ENCODE measurements at places on chromosomes 5 and 9.

DNA sequence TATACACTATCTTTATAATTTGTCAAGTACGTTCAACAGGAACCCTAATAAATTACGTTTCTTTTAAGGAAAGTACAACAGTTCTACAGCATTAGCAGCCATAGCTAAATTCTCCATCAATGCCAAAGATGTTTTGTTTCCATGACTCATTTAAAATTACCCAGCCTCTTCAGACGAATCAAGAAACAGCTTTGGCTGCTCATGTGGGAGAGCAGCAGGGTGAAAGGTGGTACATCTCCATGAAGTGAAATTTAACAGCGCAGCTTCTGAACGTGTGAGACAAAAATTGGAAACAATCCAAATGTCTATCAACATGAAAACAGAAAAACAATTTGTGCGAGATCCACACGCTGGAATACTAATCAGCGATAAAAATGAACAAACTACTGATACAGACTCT lies 327.3 kb upstream of the CDH6 start:
- no peak for DNase-seq

DNA sequence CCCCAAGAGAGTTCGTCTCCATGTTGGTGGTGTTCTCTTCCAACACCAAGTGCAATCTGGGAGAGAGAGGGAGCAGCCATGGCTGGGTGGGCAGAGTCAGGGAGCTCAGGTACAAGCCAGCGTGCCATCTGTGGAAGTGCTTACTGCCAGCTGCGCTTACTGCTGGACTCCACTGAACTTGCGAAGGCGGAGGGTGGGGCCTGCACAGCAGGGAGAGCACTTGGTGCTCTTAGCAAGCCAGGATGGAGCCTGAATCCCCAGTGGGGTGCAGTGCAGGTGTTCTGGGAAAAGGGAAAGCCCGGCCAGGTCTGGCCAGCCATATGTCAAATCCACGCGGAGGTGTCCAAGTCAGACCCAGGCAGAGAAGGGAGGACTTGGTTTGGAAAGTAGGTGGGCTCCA lies 142.0 kb downstream of the FANCC start:
- no peak for DNase-seq

DNA sequence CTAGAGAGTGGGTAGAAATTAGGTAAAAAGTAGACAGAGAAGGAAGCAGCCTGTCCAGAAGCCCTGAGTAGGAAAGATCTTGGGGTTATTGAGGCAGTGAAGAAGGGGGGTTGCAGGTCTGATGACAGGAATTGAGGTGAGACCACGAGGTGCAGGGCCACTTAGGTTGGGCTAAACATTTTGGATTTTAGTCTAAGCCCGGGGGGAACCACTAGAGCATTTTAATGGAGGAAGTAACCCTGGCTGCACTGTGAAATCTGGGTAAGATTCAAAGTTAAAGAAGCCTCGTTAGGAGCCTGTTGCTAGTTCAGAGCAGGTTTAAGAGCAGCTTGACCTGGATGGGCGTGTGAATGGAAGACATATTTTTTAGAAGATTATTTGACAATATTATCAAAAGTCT lies 38.3 kb downstream of the MAP3K1 start:
- DNase-seq, result no peak

DNA sequence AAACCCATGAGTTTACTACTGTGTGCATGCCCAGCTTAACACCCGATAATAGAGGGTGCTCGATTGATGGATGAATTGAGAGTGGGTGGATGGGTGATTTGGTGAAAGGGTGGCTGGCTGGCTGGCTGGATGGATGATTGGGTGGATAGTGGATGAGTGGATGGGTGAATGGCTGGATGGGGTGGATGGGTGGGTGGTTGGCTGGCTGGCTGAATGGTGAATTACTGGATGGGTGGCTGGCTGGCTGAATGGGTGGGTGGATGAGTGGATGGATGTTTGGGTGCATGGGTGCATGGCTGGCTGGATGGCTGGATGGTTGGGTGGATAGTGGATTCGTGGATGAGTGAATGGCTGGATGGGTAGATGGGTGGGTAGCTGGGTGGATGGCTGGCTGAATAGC lies 201.1 kb downstream of the IRX1 start:
- no peak for DNase-seq

DNA sequence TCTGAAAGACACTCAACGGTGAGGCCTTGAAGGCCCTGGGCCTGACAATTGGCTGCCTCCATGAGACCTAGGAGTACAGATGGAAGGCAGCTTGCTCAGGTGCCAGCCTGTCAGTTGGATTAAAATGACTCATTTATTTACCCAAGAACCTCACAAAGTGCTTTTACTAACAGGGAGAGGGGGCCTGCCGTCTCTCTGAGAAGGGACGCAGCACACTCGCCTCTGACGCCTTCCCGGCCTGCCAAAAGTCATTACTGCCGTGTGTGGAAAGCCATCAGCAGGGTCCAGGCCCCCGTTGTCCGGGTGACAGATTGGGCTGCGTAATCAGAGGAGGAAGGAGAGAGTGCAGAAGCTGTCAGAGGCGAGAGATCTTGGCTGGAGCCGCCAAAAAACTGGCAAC lies 32.4 kb downstream of the DDX31 start:
- DNase-seq, result no peak

DNA sequence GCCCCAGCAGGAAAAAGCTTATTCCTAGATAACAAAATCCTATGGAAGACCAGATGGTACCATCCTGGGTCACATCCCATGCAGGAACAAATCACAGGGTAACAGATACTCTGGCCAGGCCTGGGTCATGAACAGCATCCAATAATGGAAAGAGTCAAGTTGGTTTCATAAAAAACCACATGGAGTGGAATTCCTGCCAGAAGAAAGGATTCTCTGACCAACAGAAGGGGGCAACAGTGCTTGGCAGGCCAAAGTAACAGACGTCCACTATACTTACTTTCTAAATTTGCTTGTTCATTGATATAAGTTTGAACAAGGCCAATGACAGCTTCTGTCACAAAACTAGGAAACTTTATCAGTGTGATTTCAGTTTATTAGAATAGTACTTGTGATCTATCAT lies 273.5 kb downstream of the ARRDC3 start:
- DNase-seq, result no peak

DNA sequence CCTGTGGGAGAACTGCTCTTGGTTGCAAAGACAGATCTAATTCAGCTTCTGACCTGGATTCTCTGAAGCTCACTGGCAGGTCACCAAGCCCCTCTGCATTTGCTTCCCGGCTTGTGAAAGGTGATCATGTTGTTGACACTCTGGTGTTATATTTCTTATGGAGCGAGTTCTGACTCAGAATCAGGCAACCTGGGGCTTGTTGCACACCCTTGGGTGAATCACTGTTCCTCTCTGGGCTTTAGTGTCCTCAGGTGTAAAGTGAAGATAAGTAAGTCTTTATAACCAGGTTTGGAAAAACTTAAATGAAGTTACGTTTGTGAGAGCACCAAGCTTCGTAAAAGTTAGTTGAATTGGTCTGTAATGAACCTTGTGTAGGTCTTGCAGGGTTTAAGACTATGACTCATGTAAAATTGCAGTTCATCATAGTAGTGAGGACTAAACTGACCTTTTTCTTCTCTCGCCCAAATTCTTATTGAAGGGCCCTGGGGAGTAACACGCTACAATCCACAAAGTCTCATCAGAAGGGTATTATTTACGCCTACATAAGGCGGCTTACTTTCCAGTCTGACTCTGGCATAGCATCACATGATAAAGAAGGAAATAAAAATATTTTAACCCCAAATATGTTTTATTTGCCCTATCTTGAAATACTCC lies 218.6 kb downstream of the TMEM38B start:
- no peak for DNase-seq

GRCh38 chr9:137379761-137380161 lies 43.2 kb downstream of the EXD3 start:
- no peak for DNase-seq

DNA sequence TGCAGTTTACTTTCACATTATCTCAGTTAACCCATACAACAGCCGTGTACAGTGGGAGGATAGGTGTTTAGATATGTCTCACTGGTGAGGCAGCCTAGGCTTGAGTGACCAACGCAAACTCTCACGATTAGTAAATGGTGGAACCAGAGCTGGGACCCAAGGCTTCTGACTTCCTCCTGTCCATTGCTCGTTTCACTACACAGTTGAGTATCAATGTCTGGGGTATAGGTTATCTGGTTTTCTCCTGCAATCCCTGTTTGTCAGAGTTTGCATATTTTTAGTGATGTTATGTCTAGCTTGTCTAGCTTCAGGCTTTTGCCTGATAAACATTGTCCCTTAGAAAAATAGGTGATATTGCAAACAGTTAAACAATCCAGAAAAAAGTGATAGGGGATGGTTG lies 62.6 kb downstream of the NUP214 start:
- DNase-seq, result no peak

DNA sequence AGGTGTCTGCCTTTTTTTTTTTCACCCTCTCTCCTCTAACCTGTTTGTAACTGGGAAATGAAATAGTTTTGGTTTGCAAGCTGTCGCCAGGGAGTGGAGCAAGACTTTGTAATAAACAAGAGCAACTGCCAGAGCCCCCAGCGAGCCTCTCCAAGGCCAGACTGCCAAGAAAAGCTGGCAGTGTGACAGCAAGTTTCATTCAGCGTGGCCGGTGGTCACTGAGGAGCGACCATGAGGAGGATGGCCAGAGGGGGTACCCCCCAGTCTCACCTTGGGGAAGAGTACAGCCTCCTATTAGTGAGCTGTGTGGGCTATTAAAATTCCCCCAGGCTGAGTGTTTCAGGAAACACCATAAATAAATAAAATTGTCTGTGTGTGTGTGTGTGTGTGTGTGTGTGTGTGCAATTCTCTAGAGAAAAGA lies 49.9 kb downstream of the ZFAND5 start:
- no peak for DNase-seq

DNA sequence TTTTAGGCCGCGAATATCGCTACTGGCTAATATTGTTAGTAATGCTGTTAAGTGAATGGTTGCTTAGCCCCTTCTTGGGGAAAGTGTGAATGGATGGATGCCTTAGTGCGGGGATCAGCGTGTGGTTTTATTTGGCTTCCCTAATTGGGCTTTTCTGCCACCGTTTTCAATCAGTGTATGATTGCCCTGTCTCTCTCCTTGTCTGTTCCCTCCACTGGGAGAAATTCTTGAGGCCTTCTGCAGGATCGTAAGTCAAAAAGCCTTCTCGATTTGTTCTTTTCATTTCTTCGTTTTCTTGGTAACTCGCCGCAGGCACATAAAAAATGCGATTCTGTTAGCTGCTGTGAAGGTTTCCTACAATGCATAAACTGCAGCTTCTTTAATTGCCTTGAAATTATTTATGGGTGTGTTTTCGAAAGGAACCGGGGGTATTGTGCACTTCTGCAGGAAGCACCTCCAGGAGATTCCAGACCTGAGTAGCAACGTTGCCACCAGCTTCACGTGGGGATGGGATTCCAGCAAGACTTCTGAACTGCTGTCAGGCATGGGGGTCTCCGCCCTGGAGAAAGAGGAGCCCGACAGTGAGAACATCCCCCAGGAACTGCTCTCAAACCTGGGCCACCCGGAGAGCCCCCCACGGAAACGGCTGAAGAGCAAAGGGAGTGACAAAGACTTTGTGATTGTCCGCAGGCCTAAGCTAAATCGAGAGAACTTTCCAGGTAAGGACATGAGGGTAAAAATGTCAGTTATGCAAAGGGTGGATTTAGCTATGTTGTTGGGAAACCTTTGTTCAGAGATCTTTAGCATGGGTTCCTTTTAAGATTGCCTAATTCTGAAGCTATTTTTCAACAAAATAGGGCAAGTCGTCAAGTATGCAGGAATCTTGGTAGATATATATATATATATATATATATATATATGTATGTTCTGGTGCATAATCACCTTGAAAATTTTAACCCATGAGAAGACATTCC lies 700 bp downstream of the SKP2 start:
- no peak for DNase-seq

- DNase-seq, result peak; percentile 57
Measured at GRCh38 chr5:179806250-179807048, at the start of gene MGAT4B. Gene MGAT4B (minus strand): TSS chr5:179806866. CDS start chr5:179806583, 283 bp downstream.

GRCh38 chr5:172749881-172750633 lies 20.9 kb downstream of the DUSP1 start:
- no peak for DNase-seq

DNA sequence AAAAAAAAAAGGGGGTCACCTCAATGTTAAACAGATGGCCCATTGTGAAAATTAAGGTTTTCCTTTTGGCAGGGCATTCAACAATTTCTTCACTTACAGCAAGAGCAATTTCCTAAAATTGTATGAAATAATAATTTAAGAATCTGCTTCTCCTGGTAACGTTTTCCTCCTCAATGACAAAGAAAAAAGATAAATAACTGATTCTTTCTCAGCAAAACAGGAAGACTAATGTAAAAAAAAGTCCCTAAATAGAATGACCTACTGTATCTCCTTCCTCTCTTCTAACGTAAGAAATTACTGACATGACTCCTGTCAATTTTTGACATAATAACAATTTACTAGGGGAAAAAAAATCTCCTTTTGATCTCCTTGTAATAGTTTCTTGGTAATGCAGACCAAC lies 25.5 kb downstream of the ABHD17B start:
- DNase-seq, result no peak

- no peak for DNase-seq
Measured at GRCh38 chr5:5313101-5313635, 109.3 kb upstream of the ICE1 start.

- DNase-seq, result peak; percentile 20
Measured at GRCh38 chr5:66436721-66437120, 159.5 kb upstream of the MAST4 start.

GRCh38 chr9:125360601-125361000 lies 99.0 kb downstream of the GAPVD1 start:
- DNase-seq, result no peak

DNA sequence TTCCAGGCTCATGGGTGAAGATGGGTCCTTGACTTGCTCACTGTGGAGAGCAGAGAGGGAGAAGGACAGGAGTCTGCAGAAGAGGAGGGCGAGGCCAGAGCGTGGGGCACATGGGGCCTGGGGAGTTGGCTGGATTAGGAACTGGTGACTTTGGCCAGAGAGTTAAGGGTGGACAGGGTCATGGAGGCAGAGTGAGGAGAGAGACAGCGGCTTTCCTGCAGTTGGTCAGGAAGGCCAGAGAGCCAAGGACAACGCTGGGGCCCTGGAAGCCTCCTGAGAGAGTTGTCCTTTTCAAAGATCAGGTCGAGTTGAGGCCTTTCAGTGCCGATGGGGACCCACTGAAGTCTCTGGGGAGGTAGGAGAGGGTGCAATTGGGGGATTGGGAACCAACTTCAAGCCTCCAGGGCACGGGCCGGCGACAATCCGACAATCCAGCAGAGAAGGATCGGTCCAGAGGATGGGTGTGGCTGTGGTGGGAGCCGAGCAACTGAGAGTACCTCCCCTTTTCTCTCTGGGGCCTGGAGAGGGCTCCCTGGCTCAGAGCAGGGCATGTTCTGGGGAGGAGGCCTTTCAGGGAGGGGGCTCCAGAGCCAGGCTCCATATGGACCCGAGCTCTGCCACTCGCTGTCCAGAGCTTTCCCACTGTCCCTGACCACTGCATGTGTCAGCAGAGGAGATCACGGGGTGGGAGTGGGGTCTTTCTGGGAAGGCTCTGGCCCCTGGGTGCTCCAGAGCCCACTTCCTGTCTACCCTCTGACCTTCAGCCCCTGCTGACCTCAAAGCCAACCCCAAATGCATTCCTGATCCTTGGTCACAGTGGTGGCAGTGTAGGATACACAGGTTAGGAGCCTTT lies 7.5 kb upstream of the PHYHD1 start:
- no peak for DNase-seq

GRCh38 chr5:10525124-10525495 lies 38.8 kb upstream of the ANKRD33B start:
- DNase-seq, result no peak

GRCh38 chr9:8401961-8402705 lies 602.6 kb upstream of the DMAC1 start:
- no peak for DNase-seq

- no peak for DNase-seq
Measured at GRCh38 chr5:149666212-149666852, 63.8 kb upstream of the PPARGC1B start.
